ENCODE measurements at places on chromosomes 13 and 19. TPM values are rescaled to one million over a fixed set of nuclear protein-coding genes. Genes with fewer than 3 reads are reported as not detected.
A peak's percentile ranks its signal among the peaks of the same experiment; 100 is the strongest.

- no peak for DNase-seq
These were observed 1.1 kb upstream of the GRTP1 start for GRCh38 chr13:113364901-113365582.

- DNase-seq, result no peak
These were observed 98.8 kb downstream of the KDM4B start for GRCh38 chr19:5067678-5068077.

GRCh38 chr19:55261671-55262126 lies 2.9 kb upstream of the PPP6R1 start:
- DNase-seq, result no peak

DNA sequence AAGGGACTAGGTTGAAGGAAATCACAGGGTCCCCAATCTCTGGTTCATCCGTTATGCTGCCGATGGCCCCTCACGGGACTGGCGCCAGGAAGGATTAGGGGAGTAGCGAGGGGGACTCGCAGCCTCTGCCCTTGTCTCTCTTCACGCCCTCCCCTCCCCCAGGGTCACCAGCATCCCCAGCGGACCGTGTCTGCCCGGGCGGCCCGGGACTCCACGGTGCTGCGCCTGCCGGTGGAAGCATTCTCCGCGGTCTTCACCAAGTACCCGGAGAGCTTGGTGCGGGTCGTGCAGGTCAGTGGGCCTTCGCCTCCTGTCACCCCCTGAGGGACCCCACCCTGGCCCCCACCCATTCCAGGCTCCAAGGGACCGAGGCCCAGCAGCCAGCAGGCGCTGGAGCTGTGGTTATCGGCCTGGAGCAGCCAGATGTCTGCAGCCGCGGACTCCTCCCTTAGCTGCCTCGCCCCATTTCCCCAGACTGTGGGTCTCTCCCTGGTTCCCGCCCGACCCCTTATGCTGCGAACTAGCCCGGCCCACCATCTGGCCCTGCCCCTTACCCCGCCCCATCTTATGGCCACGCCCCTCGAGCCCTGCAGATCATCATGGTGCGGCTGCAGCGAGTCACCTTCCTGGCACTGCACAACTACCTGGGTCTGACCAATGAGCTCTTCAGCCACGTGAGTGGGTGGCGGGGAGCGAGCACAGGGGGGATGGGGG lies 5.4 kb downstream of the PNPLA6 start:
- no peak for DNase-seq

- DNase-seq, result no peak
These were observed 24.4 kb upstream of the ZNF561 start for GRCh38 chr19:9645472-9645871.

DNA sequence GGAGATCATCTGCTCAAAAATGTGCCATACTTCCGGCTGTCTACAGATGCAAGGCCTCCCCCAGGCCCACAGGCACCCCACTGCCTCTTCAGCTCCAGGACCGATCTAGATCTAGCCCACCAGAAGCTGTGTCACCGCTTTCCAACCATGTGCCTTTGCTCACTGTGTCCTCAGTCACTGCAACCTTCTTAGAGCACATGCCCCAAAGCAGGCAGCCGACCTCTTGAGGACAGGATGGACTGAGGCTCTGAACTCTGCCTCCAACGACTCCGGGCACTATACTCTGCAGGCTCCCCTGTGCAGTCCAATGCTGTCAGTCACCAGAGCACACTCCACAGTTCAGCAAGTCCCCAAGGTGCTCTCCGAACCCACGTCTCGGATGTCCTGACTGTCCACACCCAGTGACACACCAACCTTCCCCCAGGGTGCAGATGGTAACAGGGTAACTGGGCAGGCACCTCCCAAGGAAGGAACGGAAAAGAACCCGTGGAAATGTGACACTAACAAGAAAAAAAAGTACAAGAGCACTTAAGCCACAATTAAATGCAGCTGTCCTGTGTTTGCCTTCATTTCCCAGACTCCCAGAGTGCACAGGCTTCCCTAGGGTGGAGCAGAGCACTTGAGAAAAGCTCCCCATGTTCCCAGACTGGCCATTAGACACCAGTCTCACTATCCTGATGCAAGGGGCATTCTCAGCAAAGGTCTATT lies 4.8 kb downstream of the STK24 start:
- no peak for DNase-seq

DNA sequence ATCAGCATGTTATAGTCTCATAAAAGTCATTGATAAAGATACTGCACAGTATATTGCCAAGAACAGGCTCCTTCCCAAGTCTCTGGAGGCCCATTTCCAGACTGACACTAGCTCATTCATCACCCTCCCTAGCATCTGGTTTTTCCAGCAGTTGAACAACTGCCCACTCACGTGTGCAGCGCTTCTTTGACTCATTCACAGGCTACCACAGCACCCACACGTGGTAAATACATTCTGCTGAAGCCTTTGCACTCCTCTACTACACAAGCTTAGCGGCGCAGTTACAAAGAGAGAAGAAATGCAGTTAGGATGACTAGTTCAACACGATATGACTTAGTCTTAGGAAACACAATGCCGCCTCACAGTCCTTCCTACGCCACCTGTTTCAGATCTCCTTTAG lies 87.7 kb downstream of the DOCK9 start:
- DNase-seq, result no peak

GRCh38 chr13:80547885-80548825 lies 207.2 kb upstream of the SPRY2 start:
- no peak for DNase-seq

GRCh38 chr13:94859811-94860210 lies 147.5 kb upstream of the SOX21 start:
- no peak for DNase-seq

GRCh38 chr19:924553-925086 lies 1.2 kb upstream of the ARID3A start:
- no peak for DNase-seq

GRCh38 chr19:43784241-43784980 lies 3.6 kb upstream of the KCNN4 start:
- DNase-seq, result peak; percentile 82

DNA sequence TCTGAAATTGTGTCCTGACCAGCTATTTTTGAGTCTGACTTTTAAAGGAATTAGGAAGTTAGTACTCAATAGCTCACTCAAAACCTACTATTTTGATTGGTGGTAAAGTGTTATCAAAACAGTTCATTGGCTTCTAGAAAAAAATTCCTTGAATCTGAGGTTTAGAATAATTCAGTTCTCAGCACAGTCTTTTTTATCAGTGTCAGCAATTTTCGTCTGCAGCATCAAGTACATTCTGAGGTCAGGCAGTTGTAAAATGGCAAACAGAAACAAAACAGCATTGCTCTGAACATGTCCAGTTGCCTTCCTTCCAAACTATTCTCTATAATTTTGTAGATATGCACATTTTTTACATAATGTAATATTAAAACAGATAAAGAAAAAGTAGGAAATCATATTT lies 1644.1 kb downstream of the SLITRK5 start:
- no peak for DNase-seq

DNA sequence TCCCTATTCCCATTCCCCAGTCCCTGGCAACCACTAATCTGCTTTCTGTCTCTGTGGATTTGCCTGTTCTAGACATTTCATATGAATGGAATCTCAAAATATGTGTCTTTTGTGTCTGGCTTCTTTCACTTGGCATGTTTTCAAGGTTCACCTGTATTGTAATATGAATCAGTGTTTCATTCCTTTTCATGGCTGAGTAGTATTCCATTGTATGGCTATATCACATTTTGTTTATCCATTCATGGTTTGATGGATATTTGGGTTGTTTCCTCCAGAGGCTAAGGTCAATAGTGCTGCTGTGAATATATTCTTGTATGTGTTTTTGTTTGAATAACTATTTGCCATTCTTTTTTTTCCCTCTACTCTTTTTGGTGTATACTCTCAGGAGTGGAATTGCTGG lies 24.4 kb downstream of the NCAN start:
- DNase-seq, result no peak

Gene PROZ
- total RNA-seq, result 0.25 TPM

Gene F10
- total RNA-seq, result not detected

Gene ADGRE2
- 4.7 TPM for total RNA-seq

Gene RNF17
- 0.54 TPM for total RNA-seq

Gene R3HDM4
- 98.3 TPM for total RNA-seq

Gene CYP4F3
- total RNA-seq, result 0.14 TPM

All from activated naive CD4-positive, alpha-beta T cell treated with anti-CD3 and anti-CD28 coated beads, Interleukin-2, amount 50 U/mL, for 72 hours (primary cell).